Activated naive CD4-positive, alpha-beta T cell treated with anti-CD3 and anti-CD28 coated beads for 36 hours (primary cell): ENCODE measurements at places on chromosomes 11 and 22.

- no peak for DNase-seq
These were observed 18.0 kb upstream of the RAB38 start for GRCh38 chr11:88193278-88193677.

DNA sequence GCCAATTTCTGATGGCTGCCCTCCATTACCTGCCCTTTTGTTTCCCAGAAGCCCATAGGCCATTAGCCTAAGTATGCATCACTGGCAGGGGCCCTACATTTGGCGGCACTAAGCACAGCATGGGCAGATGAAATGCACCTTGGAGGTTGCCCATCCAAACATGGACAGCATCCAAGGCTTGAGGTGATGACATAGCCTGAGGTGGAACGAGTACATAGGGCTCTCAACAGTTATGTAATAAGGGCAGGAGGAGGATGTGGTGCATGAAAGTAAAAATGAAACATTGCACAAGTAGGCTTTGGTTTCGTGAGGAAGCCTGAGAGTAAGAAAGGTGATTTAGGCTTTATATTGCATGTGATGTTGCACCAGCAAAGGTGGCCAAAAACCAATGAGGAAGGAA is 148.1 kb downstream of the FAM76B start:
- peak; percentile 52 for DNase-seq

DNA sequence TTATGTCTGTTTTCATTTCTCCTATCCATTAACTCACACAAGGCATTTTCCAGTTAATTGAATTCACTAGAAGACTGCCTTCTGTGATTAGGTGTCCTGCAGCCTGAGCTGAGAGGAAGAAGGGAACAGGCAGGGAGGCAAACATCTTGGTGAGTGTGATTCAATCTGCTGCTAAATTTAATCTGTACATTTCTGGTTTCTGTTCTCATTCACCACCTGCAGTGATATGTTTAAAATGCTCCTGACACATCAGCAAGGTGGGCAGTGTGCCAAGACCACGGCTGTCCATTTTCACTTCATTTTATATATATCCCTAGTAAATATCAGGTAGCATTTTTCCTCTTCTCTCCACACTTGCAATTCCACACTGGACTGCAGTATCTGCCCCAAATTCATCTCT is 416.5 kb downstream of the TMEM135 start:
- DNase-seq: no peak

- no peak for DNase-seq
These were observed 82.7 kb upstream of the CTSC start for GRCh38 chr11:88420165-88420791.

GRCh38 chr11:10322401-10322800 is 17.5 kb downstream of the ADM start:
- no peak for DNase-seq

GRCh38 chr22:33957086-33957485 is 36.8 kb upstream of the LARGE1 start:
- DNase-seq: no peak

DNA sequence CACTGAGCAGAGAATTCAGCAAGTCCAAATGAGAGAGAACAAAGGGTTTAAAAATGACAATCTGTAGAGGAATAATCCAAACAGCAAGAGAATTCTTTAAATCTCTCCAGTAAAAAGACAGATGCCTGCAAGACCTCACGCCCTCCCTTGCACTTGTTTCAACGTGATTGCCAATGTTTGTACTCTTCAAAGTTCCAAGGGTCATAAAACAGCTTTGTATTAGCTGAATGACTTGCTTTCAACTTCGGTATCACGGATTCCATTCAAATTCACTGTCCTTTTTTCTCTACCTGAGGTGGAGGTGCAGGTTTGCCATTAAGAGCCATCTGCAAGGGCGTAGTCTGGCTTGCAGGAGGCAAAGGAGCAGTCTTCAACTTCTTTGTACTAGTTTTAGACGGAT is 41.1 kb upstream of the CHRNA10 start:
- no peak for DNase-seq

GRCh38 chr11:75543806-75544205 is 18.1 kb upstream of the GDPD5 start:
- DNase-seq: no peak

DNA sequence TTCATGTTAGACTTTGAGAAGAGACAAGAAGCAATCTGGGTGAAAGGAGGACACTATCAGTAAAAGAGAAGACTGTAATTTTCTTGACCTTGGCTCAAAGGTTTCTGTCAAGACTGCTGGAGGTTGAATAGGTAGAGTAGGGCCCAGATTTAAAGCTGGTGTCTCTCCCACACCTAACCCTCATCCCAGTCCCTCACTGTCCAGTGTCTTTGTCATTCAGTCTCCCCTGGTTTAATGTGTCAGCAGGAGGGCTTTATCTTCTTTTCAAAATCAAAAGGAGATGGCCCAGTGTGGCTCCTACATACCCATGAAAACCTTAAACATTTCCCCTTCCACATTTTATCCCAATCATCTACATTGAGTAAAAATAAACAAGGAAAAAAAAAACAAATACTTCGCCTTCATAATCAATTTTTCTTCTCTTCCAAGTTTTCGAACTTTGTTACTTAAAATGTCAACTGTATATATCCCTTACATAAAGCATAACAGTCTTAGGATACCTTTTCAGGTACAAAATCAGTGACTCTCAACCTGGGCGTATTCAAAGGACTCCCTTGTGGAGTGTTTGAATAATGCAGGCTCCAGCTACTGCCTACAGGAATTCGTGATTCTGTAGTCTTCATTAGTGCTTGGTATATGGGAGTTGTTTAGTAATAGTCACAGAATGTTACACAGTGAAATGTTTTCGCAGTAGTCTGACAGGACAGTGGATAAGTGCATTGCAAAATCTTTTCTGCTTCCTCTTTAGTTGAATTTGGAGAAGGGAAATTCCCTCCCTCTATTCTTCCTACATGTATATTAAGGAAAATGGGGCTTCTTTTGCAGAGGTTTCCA is 87.2 kb downstream of the FAT3 start:
- no peak for DNase-seq

- DNase-seq: no peak
These were observed 263.3 kb upstream of the SORL1-AS1 start for GRCh38 chr11:121716060-121716459.

DNA sequence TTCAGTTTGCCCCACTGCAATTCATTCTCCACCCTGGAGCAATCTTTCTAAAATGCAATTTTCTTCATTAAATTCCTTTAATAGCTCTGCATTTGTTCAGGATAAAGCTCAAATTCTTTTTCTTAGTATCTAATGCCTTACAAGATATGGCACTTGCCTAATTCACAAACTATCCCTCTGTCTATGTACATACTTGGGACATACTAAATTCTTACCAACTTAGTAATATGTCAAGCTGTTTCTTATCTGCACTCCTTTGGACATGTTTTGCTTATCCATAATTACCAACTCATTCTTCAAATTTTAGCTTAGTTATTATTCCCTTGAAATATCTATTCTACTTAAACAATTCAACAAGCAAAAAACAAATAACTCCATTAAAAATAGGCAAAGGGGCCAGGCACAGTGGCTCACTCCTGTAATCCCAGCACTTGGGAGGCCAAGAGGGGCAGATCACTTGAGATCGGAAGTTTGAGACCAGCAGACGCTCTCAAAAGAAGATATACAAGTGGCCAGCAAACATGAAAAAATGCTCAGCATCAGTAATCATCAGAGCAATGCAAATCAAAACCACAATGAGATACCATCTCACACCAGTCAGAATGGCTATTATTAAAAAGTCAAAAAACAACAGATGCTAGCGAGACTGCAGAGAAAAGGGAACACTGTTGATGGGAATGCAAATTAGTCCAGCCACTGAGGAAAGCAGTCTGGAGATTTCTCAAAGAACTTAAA is 96.9 kb downstream of the FAM76B start:
- no peak for DNase-seq

- no peak for DNase-seq
These were observed 64.0 kb downstream of the KCNQ1 start for GRCh38 chr11:2508793-2509192.

DNA sequence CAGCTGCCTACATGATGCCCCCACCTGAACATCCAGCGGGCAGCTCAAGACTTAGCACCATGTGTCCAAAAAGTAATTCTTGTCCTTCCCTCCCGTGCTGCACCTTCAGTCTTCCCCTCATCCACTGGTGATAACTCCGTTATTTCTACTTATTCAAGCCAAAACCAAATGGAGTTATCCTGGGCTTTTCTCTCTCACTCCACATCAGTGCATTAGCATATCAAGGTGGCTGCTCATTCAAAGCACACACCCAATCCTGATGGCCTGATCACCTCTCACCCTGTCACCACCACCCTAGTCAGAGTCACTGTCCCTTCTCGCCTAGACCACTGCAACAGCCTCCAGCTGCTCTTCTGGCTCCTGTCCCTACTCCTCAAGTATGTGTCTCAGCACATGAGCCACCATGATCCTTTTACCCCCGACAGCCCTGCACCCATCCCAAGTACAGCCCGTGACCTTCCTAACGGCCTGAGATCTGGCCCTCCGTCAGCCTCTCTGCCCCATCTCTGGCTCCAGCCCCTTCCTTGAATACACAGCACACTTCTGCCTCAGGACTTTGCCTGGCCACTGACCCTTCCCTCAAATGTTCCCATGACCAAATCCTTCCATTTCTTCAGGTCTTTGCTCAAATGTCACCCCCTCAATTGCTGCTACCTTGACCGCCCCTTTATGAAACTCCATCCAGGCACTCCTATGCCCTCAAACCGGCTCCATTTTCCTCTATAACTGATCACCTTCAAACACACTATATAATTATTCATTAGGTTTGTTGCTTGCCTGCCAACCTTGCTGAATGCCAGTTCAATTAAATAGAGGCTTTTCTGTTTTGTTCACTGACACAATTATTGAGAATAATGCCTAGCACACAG is 19.7 kb upstream of the SLC25A1 start:
- DNase-seq: no peak

GRCh38 chr11:17748044-17748443 is 13.5 kb downstream of the KCNC1 start:
- no peak for DNase-seq

DNA sequence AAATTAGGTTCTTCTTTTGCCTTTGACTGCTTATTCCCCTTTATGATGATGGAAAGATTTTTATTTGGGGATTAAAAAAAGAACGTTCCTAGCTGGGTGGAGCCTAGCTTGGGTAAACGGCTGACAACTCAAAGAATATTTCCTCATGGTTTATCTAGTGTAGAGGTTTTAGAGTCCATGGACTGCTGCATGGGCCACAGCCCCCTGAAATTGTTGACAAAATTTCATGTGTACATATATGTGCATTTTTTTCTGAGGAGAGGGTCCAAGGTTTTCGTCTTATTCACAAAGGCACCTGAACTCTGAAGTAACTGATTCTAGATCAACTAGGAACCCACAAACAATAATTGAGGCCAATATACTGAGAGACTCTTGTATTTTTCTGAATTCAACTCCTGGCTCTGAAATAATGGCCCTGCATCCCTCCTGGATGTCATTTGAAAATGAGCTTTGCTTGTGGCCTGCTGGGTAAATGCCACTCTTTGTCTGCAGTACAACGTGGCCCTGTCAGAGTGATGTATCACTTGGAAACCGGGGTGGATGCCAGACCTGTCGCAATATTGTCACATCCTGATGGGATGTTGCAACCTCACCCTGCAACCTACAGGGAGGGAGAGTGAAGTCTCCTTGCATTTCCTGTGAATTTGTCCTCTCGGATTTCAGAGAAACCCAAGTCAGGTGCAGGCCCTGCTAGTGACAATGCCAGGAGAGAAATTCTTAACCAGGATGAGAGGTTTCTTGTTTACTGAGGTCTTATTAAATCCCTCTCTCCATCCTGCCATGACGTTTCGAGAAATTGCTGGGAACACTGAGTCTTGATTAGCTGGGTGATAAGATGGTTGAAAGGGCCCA is 33.8 kb downstream of the EHF start:
- DNase-seq: no peak

DNA sequence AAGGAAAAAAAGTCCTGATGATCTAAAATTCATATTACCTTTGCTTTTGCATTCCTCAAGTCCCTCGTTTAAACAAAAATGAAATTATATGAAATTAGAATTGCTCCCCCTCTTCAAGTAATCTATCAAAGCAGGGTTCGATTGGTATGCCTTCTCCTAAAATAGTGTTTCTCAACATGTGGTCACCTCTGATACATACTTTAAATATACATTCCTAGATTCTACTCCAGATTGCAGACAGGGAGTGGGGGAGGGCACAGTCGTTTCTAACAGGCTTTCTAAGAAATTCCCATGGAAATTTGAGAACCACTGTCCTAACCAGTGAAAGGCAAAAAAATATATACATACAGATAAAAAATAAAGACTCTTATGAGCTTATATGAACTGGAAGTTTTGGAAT is 22.6 kb upstream of the IRAG1 start:
- DNase-seq: no peak

DNA sequence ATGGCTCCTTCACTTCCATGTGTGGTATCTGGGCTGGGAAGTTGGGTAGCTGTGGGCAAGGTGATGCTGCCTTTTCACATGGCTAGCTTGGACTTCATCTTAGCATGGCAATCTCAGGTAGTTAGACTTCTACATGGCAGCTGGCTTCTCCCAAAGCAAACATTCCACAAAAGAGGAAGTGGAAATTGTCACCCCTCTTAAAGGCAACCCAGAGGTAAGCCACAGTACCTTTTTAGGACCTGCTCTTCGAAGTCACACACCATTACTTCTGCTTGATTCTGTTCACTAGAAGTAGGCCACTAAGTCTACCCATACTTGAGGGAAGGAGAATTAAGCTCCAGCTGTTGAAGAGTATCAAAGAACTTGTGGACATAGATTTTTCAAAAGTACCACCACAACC is 25.9 kb downstream of the TUG1 start:
- no peak for DNase-seq

GRCh38 chr11:59272771-59273372 is 60.1 kb upstream of the MPEG1 start:
- no peak for DNase-seq

GRCh38 chr22:45688600-45689080 is 17.0 kb downstream of the ATXN10 start:
- no peak for DNase-seq

GRCh38 chr22:49202226-49202625 is 625.4 kb downstream of the BRD1 start:
- DNase-seq: no peak

- no peak for DNase-seq
These were observed 522.8 kb upstream of the LUZP2 start for GRCh38 chr11:23974051-23974450.

DNA sequence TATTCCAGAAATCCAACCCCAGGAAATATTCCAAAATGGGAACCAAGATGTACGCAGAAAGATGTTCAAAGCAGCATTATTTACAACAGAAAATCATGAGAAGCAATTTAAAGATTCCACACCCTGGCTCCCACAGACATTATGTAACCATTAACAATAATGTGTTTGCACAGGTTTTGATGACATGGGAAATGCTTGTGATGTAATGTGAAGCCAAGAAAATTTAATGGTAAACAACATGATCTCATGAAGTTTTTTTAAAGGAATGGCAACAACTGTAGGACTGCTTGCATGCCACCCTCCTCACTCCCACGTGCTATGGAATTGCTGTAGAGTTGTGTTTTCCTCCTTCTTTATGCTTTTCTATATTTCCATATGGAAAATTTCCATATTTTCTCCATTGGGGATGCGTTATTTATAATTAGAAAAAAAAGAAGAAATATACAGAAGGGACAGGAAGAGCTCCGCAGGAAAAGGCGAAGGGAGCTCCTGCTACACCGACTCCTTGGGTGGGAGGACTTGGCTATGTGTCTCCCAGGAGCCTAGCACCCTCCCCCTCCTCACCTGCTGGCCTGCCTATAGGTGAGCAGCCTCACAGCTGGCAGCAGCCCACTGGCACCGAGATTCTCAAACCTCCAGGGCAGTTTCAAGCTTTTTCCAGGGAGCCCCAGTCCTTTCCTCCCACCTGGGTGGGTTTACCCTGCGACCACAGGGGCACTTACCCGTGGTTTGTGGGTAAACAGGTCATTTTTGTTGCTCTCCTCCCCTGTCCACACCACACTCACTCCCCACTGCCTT is 20.9 kb downstream of the LRFN4 start:
- no peak for DNase-seq
